ENCODE measurements at places on chromosomes 16 and 17.

DNA sequence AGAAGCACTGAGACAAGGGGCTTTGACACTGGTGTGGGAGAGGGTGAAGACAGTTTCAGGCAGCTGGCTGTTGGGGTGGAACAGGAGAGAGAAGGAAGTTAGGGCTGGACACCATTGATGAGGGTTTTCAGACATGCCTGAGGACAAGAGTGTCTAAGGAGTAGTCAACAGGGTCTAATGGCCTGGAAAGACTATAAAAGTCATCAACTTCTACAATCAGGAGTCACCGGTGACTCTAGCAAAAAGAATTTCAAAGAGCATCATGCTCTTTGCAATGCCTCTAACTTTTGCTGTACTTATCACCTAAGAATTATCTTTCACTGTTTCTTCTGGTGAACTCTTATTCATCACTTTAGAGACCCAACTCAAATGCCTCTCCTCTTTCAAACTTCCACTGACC is 213.9 kb downstream of the C16orf78 start:
- DNase-seq = no peak

GRCh38 chr17:51319186-51319585 is 58.8 kb downstream of the UTP18 start:
- DNase-seq = no peak

- DNase-seq = no peak
Observed at GRCh38 chr17:40582328-40582901, 17.1 kb upstream of the CCR7 start.

DNA sequence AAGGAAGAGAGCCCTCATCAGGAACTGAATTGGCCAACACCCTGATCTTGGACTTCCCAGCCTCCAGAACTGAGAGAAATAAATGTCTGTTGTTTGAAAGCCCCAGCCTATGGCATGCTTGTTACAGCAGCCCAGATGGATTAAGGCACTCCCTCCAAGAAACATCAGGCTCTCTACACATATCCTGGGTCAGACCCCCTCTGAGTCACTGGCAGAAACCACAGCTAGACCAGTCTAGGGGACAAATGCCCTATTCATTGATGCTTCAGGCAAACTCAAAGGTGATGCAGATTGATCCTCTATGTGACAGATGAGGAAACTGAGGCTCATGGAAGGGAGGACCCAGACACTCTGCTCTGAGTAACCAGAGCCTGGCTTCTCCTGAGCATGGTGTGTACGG is 116.8 kb downstream of the WSCD1 start:
- DNase-seq = no peak

DNA sequence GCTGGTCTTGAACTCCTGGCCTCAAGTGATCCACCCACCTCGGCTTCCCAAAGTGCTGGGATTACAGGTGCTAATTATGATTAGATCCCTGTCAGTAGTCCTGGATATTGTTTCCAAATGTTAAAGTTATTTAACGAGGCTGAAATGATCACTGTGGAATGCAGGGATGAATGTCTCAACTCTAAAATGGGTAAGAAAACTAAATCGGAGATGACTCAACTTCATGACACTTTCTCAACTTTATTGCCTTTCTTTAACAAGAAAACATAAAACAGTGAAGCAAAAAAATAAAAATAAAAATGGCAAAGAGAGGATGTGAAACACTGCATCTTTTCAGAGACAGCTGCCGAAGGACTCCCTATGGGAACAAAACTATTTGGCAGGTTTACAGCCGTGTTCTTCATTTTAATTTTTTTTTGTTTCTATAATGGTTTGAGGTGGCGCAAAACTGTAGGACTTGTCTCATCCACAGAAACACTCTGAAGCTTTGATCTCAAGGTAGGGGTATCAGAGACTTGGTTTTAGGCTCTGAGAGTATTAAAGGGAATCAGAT is 382.0 kb downstream of the GRIN2A start:
- no peak for DNase-seq

GRCh38 chr17:16989953-16990860 is 18.3 kb upstream of the TNFRSF13B start:
- no peak for DNase-seq

- DNase-seq = no peak
Observed at GRCh38 chr16:57732714-57733113, 2.9 kb upstream of the KATNB1 start.

GRCh38 chr17:42675965-42676423 is 800 bp downstream of the PLEKHH3 start:
- DNase-seq = no peak

DNA sequence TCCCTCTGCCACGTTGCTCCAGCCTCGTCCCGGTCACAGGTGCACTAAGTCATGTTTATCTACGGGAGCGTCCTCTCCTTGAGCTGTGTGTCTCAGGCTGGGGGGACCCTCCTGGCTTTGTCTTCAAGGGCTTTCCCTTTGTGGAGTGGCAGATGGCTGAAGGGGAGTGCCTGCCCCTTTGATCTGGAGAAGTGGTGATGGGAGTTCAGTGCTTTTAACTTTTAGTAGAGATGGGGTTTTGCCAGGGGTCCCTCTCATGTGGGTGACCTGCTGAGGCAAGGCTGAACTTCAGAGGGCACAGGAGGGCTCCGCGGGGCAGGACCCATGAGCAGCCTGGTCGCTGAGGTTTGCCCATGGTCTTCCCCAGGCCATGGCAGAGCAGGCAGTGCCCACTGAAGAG is 73.1 kb upstream of the CDC42EP4 start:
- no peak for DNase-seq

GRCh38 chr16:68592466-68593337 is 52.4 kb upstream of the CDH3 start:
- no peak for DNase-seq

DNA sequence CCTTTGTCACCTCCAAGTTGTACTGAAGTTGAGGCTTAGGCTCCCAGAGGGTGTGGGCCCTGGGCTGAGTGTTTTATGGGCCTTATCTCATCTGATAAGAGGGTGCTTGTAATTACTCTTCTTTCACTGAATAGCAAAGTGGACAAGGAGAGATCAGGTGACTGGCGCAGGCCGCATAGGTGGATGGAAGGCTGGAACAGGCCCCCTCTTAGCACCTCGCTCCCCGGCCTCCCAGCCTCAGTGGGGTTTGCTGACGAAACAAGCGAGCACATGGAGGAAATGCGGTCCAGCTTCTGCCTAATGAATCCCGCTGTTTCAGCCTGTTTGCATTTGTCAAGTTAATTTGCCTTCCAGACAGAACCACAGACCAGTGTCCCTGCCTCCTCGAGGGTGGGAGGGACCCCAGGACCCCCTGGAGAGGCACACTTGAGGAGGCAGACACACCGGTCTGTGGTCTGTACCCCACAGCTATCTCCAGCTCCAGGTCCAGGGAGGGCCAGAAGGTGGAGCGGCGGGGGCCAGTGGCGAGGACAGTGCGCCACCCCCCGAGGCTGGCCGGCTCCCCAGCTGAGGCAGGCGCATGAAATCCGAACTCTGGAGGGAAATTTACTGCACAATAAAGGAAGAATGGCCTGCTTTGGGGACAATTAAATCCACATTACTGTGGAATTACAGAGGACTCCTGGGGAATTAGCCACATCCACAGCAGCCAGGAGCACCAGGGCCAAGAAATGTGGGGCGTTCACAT is 123.4 kb downstream of the NTN1 start:
- no peak for DNase-seq

GRCh38 chr17:40803617-40804082 is 3.9 kb upstream of the KRT28 start:
- DNase-seq = peak; percentile 56

- DNase-seq = no peak
Observed at GRCh38 chr17:45123930-45124796, 8.2 kb downstream of the PLCD3 start.

DNA sequence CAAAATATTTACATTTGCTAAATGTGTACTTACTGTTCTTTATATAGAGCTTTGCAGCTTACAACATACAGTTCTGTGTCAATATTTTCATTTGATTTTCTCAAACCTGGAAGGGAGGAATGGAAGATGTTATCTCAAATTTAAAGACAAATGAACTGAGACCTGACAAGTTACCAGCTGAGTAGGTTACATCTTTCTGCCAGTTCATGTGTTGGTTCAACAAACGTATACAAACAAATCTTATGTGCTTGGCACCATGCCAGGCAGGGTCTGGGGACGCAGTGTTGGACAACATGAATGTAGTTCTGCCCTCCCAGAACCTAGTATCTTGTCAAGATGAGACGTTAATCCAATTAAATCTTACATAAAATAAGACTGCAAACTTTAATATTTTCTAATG is 507.5 kb upstream of the HSBP1 start:
- DNase-seq = no peak

DNA sequence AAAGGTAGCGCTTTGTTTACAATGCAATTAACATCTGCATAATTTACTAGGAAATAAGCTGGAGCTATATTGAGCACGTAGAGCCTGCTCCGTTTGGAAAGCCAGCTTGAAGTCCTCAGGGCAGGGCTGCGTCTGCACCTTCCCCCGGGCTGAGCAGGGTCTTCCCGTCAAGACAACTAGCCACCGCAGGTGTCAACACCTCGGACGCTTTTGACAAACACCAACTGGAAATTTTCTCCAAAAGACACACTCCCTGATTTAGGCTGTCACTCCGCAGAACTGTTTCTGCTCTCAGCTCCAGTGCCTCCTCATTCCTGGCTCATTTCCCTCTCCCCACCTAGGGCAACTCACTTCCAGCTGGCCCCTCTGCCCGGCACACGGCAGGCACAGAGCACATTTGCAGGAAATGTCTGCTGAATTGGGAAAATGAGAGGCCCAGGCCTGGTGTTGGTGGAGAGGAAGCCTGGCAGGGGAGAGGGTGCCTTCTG is 170.3 kb downstream of the MAF start:
- DNase-seq = no peak

DNA sequence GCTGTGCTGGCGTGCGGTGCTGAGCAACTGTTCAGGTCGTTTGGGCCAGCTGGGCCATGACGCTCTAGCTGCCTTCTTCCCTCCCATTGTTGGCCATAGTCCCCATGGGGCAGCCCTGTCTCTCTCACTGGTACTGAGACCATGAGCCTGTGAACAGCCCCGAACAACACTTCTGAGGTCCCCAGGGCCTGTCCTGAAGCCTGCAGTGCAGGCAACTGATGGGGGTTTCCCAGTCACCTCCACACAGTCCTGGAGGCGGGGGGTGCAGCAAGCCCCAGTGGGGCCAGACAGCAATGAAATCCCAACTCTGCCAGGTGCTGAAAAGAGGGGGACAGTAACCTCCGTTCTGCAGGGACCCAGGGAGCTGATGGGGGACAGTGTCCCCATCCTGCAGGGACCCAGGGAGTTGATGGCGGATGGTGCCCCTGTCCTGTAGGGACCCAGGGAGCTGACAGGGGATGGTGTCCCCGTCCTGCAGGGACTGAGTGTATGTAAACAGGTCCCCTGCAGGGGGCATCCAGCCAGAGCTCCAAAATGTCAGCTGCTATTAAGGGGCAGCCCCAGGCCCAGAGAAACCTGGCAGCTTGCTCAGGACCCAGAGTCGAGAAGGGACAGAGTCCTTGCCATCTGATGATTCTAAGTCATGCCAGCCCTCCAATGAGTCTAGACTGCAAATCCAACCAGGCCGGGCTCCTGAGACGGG is 30.4 kb downstream of the ENGASE start:
- DNase-seq = no peak

Measured in stimulated activated CD4-positive, alpha-beta T cell treated with anti-CD3 and anti-CD28 coated beads, Interleukin-1b, Interleukin-23, amount 100 ng/mL, for 1 hour (primary cell).